ENCODE measurements at places on chromosomes 3 and 15. TPM values are rescaled to one million over a fixed set of nuclear protein-coding genes. Genes with fewer than 3 reads are reported as not detected.

DNA sequence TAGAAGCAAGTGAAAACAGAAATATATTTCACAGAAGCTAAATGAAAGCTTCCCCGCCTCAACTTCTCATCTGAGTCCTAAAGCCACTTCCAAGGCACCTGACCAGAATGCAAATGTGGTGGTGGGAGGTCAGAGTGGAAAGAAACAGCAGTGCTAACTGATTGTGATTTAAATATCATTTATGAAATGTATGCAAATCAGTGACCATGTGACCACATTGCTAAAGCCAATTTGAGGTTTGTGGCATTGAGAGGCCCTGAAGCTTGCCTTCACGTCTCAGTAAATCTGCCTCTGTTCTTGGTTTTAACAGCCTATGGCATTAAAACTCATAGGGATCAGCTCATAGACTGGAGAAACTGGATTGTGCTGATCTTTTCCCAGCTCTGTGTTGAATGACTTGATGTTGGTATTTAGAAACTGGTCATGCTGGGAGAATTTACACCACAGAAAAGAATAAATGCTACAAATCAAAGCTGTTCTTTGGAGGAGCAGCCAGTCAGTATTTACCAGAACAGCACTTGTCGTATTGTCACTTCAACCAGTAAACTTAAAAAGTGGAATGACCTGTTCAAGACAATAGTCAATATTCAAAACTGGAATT is 481.4 kb upstream of the ALCAM start:
- no peak for DNase-seq

GRCh38 chr3:16516695-16517481 is 3.4 kb upstream of the RFTN1 start:
- DNase-seq, result no peak

DNA sequence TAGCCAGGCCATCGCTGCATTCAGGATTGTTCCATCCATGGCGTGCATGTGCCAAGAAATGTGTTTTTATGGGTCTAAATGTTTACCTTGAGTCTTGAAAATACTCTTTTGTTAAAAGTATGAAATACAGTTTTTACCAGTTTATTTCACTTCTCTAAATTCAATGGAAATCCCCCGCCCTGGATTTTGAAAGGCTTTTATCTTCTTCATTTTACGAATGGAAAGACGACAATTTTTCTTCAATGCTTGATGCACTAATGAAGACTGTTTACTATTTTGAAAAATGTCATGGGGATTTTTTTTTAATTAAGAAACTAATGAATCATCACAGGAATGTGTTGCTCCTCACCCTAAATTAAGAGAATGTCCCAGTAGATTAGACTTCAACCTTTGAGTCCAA is 83.5 kb downstream of the FAM81A start:
- DNase-seq, result no peak

GRCh38 chr3:52696830-52697631 is 8.6 kb downstream of the GLT8D1 start:
- DNase-seq, result no peak

GRCh38 chr3:13584427-13584891 is 35.5 kb downstream of the FBLN2 start:
- DNase-seq, result no peak

DNA sequence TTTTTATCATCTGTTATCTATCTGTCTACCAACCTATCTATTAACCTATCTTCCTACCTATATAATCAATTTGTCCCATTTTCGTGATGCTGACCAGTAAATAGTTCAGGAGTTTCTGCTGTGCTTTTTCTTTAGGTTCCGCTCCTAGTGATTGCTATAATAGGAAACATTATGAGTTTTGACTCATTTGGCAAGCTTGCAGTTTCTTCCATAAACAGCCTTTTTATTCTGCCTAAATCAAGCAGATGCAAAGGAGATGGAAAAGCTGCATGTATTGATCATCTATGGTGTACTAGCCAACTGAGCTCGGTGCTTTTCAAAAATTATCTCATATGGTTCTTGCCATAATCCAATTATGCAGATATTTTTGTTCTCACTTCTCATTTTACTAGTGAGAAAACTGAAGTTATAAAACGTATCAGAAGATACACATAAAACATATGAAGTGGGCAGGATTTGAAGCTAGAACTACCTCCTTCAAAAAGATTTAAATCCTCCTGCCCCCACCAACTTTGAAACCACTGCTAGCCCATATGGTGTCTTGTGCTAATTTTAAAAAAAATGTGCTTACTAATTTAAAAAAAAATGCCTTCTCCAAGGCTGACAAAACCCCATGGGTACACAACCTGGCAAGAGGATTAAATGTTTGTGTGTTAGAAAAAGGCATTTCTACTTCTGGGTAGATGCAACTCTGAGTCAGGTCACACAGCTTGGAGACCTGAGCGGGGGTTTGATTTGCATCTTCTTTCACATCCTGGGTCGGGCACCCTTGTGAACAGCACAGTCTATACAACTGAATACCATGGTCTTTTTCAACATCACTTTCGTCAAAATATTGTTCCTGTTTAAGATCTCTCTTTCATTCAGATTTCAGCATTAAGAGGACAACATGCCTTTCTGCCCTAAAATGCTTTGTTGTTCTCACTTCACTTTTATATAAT is 267.0 kb downstream of the CHL1 start:
- DNase-seq, result no peak

DNA sequence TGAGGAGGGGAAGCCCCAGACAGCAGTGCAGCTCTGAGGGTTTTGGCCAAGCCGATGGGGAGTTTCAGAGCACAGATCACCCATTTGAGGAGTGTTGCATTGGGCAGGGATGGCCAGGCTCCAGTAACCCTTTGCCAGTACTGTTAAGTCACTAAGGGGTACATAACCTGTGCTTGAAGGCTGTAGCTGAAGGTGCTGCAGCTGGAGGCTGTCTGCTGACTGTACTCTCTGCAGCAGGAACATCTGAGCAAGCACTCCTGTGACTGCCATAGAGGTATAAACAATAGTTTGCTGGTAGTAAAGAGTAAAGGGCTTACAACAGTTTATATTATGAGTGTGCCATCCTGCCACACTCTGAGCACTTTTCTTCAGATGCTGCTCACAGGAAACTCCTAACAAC is 297.8 kb downstream of the EPHA3 start:
- no peak for DNase-seq

GRCh38 chr3:101038393-101038792 is 45.2 kb upstream of the ABI3BP start:
- no peak for DNase-seq

DNA sequence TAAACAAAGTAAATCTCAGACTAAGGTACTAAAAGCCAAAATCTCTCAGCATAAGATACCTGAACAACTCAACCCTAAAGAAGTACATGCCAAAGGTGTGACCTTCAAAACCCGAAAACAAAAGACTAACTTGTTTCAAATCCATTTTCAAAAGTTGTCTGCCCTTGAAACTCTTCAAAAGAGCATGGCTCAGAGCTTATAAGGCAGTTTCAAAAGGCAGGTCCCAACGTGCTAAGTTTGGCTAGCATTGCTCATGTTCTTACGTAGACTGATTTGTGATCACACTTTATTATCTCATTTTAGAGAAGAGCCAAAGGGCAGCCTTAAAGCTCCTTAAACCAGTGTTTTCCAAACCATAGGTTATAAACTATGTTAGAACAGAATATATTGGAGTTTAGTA is 112.2 kb downstream of the FEZF2 start:
- DNase-seq, result no peak

GRCh38 chr15:72227192-72227586 is 3.8 kb downstream of the PKM start:
- DNase-seq, result no peak

DNA sequence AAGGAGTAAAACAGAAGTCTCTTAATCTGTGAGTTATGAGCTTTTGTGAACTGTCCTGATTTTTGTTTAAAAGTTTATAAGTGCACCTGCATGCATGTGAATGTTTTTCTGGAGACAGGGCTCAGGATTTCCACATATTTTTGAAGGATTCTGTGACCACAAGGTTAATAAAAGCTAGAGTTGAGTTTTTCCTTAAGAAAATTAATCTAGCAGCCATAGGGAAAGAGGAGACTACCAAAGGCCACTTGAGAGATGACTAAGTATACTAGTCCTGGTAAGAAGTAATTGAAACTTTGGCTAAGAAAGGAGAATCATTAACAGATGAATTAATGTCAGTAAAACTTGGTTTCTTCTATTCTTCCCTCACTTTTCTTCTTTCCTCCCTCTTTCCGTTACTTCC is 176.8 kb upstream of the EPHA3 start:
- DNase-seq, result no peak

DNA sequence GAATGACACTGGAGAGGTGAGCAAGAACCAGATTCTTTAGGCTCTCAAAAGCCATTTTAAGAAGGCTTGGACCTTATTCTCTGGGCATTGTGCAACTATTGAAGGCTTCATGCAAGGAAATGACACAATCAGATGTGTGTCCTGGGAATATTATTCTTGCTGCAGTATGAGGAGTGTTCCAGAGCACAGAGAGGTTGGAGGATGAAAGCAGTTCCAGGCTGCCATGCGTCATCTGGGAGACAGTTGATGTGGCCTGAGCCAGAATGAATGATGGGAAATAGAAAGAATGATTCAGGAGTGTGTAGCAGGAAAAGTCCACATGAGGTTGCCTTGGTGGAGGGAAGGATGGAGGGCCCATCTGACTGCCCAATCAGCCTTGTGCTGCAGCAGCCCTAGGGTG is 123.1 kb downstream of the CHCHD6 start:
- DNase-seq, result no peak

DNA sequence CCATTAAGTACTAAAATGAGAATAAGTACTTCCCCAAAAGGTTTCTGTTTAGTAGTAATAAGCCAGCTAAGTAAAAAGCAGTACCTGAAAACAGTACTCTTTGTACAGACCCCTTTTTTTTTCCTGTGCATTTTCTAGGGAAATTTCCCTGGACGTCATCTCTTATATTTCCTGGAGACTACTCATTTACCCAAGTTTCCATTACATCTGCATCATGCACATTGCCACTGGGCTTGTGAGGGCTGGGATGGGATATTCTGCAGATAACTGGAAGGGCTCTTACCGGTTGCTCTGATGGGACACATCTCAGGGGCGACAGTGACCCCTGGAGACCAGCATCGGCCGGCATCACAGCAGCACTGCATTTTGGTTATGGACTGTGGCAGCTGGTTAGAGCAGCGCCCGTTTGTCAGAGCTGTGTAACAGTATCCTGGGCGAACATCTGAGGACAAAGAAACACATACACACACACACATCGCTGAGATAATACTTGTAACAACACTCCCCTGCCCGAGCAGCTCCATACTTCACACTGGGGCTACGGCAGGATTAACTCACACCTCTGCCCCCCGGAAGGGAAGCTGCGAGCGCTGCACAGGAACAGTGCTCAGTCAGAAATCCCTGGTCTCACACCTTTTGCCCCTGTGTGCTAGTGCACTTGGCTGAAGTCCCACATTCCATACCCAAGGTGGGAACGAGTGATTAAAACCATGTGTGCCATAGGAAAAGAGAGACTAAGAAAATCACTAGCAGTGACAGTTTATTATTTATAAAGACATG is 124.9 kb downstream of the FBN1 start:
- peak; percentile 37 for DNase-seq

DNA sequence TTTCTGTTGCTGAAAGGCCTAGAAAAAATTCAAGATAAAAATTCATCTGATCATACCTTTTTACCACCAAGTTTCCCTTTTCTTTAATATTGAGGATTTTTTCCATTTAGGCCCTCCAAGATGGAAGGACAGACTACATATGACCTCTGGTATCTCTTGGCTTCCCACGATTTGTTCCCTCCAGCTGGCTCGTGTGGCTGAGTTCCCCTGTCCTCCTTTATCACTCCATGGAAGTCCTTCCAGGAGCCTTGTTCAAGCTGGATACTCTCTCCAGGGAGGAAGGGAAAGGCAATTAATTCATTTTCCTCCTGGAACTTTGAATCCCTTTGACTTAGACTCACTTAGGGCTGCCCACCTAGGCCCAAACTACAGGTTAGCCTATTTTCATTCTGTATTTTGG is 110.6 kb downstream of the CFAP44 start:
- DNase-seq, result no peak

DNA sequence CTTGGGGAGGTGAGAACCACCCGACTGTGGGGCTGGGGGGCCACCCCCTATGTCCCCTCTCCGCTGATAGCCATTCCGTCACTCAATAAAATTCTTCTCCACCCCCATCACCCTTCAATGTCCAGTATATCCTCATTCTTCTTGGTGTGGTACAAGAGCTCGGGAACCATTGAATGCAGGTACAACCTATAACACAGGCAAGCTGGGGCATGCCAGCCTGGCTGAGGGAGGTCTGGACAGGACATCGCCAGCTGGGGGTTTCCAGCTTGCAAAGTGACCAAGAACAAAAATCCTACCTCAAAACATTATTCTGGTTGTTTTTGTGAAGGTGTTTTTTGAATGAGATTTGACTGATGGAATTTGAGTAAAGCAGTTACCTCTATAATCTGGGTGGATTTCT is 19.6 kb upstream of the BDH1 start:
- DNase-seq, result no peak

GRCh38 chr15:36738817-36739216 is 159.4 kb downstream of the CDIN1 start:
- no peak for DNase-seq

- DNase-seq, result no peak
These were observed 33.4 kb downstream of the GRIP2 start for GRCh38 chr3:14506626-14507304.

DNA sequence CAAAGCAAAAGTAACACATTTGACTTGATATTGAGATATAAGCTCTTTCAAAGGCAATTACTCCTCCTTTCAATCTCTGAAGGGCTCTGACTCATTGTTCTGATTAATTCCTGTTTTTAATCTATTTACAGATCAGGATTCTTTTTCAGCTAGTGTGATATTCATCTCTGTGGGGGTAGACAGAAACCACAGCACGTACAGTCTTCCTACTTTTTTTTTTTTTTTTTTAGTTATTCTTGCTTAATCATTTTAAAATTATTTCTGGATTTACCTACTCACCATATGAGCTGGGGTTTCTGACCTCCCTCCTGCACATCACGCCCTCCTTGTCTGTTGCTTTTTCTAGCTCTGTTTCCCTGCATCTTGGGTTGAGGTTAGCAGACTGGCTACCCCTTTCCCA is 1.4 kb downstream of the CNTN3 start:
- no peak for DNase-seq

DNA sequence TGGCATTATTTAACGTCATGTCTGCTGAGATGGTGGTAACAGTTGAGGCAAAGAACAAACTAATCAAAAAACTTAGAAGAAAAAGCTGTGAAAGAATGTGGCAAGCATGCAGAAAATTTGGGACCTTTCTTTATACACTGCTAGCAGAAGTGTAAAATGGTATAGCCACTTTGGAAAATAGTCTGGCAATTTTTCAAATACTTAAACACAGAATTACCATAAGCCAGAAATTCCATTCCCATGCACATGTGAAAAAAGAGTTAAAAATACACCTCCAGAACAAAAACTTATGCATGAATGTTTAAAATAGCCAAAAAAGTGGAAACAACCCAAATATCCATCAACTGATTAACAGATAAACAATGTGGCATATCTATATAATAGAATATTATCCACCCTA is 613.3 kb downstream of the TBL1XR1 start:
- no peak for DNase-seq

QTRT2 gene
- total RNA-seq, result 16.2 TPM

EIF4E3 gene
- total RNA-seq, result 21.9 TPM

SNAP23 gene
- 15.2 TPM for total RNA-seq

ASB14 gene
- not detected for total RNA-seq

PLA2G4E gene
- 1.0 TPM for total RNA-seq

CLPX gene
- total RNA-seq, result 28.6 TPM

CKMT1B gene
- 18.8 TPM for total RNA-seq

C3orf70 gene
- 44.5 TPM for total RNA-seq

TM4SF1 gene
- total RNA-seq, result not detected

FBLN2 gene
- total RNA-seq, result 2.1 TPM

All from glutamatergic neuron (in vitro differentiated cells).